Anterior cingulate cortex (tissue), 58 donors: ENCODE measurements at places on chromosomes 11 and 22.
A peak's percentile ranks its signal among the peaks of the same experiment; 100 is the strongest.

- no peak for DNase-seq
Observed at GRCh38 chr11:119752345-119752871, 23.4 kb upstream of the NECTIN1 start.

GRCh38 chr11:66277471-66278362, at the start of gene CNIH2:
Gene CNIH2 (plus strand): TSS chr11:66278175. CDS start chr11:66278457, 282 bp downstream.
- DNase-seq = peak; percentile 42

DNA sequence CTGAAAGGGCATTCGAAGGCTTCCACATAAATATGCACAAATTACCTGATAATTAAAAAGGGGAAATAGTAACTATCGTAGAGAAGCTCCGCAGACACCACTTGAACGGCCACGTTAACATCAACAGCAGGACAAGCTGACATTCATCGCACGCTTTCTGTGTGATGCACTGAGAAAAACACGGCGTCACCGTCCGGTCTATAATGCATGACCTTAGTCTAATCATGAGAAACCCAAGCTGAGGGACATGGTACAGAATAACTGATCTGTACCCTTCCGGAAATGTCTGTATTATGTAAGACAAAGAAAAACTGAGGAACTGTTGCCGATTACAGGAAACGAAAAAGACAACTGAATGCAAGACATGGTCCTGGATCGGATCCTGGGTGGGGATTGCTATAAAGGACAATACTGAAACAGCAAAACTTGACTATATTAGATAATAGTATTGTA, 678 bp upstream of the RANGAP1 start:
- DNase-seq = no peak

GRCh38 chr11:12865863-12866595, 143.1 kb upstream of the RASSF10 start:
- DNase-seq = no peak

DNA sequence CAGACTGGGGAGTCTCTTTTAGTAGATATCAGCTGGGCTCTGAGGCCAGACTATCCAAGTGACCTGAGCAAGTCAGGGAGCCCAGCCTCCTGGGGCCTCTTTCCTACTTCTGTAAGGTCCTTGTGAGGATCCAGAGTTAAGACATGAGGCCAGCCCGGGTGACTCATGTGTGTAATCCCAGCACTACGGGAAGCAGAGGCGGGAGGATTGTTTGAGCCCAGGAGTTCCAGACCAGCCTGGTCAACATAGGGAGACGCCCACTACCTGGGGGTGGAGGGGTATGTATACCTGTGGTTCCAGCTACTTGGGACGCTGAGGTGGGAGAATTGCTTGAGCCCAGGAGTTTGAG, 36.9 kb upstream of the POLA2 start:
- DNase-seq = no peak

DNA sequence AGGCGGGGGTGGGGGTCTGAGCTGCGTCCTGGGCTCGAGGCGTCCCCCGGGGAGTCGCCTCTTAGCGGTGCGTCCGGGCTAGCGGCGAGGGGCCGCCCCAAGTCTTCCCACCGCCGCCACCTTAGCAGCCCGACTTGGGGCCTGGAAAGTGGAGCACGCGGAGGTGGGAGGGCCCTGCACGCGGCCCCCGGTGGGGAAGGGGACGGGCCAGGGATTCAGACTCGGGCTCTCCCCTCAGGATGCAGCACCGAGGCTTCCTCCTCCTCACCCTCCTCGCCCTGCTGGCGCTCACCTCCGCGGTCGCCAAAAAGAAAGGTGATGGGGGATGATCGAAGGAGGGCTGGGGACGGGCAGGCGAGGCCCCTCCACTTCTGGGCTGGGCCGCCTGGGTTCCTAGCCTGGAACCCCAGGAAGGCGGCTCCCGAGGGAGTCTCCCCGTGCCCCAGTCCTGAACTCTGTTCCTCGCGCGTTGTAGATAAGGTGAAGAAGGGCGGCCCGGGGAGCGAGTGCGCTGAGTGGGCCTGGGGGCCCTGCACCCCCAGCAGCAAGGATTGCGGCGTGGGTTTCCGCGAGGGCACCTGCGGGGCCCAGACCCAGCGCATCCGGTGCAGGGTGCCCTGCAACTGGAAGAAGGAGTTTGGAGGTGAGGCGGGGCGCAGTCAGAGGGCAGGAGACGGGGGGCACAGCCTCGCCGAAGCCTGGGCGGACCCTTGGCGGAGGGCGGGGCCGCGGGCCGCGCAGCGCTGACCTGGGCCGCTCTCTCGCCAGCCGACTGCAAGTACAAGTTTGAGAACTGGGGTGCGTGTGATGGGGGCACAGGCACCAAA, 563 bp downstream of the MDK start:
- DNase-seq = no peak

- DNase-seq = no peak
Observed at GRCh38 chr11:64713016-64713707, 9.8 kb downstream of the NRXN2 start.

GRCh38 chr11:60964801-60965200, 6.7 kb upstream of the CD6 start:
- DNase-seq = no peak

DNA sequence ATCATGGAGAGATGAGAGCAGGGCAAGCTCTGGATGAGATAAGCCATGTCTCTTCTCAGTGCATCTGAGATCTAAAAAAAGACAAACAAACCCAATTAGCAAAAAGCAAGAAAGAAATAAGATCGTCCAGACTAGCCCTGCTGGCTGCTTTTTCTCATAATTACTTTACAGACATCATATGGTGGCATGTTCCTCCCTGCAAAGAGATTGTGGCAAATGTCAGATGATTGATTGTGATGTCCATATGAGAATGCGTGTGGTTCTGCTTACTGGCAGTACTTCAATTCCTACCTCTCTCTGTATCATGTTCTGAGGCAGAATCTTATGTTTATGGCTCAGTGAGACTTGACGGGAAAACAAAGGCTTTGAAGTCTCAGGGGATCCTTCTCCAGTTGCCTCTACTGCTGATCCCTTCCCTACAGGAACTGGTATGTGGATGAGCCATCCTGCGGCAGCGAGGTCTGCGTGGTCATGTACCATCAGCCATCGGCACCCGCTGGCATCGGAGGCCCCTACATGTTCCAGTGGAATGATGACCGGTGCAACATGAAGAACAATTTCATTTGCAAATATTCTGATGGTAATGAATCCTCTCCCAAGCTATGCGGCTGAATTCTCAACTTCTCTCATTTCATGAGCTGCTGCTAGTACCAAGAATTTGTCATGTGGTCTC, 8.8 kb downstream of the LAYN start:
- DNase-seq = no peak

GRCh38 chr22:27331526-27332281, 469.9 kb downstream of the MN1 start:
- no peak for DNase-seq

DNA sequence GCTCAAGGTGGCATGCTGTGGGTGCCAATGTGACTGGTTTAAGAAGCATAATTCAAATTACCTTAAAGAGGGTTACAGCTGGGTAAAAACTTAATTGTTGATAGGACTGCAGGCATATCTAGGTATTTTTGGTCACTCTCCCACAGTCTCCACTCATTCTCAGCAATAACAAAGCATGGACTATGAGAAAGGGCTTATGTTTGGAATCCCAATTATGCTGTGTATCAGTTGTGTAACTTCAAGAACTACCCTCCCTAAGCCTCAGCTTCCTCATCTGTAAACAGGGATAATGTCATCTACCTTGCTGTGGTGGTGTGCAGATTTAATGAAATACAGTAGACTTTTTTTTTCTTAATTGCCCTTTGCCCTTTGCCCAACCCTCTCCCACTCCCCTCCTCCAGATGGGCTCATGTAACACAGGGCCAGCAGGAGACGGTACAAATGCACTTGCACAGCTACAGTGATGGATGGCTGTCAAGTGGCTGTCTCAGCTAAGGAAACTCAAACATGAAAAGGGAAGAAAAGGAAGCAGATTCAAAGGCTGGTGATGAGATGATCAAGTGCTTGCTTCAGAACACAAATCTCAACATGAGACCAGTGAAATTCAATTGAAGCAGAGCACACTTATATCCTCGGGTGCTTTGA, 37.6 kb downstream of the MAP6 start:
- DNase-seq = no peak

DNA sequence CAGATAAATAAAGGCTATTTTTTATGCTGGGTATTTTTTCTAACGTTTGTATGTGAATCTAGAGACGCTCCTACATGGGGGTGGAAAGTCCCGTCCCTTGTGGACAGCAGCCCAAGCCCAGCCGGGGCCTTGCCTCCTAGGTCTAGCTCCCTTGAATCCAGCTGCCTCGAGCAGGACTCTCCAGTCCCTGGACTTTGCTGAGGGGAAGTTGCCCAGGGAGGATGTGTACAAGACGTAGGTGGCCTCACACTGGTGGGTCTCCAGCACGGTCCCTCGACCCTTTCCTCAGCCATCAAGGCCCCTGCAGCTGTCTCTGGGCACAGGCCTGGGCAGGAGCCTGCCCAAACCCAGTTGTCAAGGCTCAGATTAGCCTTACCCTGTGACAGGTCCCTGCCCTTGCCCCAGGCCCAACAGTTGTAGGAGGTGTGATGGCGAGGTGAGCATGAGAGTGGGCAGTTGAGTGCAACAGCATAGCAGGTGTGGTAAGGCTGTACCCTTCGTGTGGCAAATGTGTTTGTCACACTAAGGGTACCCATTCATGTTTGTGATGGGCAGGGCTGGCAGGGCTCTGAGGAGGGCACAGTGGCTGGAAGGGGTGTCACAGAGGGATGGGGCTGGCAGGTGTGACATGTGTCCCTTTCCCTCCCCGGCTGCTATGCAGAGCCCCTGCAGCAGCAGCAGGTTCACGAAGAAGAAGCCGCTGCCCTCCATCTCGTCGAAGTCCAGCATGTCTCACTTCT, 3.4 kb downstream of the CCDC116 start:
- DNase-seq = no peak

- DNase-seq = no peak
Observed at GRCh38 chr22:42630901-42631602, 9.3 kb downstream of the ATP5MGL start.

GRCh38 chr22:37282385-37282677, at the start of gene CYTH4:
Gene CYTH4 (plus strand): TSS chr22:37282508. CDS start chr22:37282570, 62 bp downstream.
- DNase-seq = no peak

DNA sequence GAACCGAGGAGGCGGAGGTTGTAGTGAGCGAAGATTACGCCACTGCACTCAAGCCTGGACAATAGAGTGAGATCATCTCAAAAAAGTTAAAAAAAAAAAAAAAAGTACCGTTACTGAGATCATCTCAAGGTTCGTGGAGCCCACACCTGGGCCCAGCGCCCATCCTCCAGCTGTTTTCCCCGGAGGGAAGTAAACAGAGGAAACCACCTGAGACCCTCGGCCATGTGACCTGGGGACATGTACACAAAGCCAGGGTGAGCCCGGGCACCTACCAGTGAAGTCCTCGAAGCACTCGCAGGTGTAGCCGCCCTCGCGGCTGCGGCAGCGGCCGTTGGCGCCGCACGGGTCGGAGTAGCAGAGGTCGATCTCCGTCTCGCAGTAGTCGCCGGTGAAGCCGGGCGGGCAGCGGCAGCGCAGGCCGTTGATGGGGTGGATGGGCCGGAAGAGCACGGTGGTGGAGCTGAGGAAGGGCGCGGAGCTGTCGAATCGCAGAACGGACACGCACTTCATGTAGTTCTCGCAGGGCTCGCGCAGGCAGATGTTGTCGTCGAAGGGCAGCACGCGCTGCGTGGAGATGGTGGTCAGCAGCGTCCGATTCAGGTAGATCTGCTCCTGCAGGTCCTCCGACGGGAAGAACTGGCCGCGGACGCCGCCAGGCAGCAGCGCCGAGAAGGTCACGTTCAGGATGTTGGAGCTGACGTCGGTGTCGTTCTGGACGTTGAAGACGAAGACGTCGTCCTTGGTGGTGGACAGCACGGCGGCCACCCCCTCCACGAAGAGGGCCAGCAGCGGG, 73.8 kb downstream of the CELSR1 start:
- no peak for DNase-seq

DNA sequence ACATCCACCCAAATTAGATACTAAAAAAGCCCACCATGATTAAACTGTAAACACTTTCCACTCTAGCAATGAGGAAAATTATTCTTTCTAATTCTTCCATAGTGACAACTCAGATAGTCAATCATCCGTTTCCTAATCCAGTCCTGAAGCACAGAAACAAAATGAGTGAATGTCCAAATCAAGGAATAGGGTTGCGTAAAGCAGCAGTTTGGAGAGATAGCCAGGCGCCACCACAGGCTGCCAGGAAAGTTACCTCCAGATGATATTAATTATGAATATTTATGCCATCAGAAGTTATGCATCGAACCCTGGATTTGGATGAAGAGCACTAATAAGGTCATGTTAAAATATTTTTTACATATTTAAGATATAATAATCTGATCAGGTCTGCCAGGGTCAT, 63.2 kb downstream of the ETS1 start:
- no peak for DNase-seq

DNA sequence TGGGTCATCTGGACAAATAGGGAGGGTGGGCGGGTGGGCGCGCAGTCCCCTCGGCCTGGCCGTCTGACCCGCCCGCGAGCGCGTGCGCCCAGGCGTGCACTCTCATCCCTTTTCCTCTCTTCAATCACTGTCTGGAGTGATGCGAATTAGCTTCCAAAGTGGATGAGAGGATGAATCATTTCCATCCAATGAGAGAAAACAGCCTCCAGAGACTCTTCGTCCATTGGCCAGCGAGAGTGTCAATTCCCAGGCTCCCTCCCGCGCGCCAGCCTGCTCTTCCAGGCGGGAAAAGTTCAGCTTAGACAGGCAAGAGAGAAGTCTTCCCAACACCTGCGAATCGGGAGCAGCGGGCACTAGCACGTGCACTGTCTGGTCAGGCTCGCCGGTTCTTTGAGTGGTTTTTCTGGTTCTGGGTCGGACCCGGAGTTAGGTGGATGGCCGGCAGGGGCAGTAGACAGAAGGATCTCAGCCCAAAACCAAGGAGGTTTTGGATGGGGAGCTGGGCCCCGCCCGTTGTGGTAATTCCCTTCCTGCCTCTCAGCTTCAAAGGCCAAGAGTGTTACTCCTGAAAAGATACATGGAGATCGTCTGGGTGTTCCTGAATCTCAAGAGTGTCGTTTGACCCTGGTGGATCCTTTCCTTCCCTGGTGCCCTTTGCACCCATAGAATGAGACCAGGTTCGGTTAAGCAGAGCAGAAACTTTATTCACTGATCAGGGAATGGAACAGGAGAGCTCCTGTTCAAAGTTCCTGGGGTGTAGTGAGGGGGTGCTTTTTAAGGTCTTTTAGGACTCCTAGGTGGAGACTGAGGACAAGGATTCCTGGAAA, 33.4 kb upstream of the GLYATL1 start:
- peak; percentile 63 for DNase-seq

DNA sequence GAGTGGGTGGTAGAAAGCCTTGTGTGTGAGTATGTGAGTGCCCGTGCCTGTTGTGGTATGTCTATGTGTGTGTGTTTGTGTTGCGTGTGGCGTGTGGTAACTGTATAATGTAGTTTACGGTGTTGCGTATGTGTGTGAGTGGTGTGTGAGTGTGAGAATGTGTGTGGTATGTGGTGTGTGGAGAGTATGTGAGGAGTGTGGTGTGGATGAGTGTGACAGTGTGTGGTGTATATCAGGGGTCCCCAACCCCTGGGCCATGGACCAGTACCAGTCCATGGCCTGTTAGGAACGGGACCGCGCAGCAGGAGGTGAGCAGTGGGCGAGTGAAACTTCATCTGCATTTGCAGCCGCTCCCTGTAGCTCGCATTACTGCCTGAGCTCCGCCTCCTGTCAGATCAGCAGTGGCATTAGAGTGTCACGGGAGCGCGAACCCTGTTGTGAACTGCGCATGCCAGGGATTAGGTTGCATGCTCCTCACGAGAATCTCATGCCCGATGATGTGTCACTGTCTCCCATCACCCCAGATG, 5.7 kb downstream of the UPK3A start:
- no peak for DNase-seq
